ENCODE measurements at places on chromosomes 16 and 17. TPM values are rescaled to one million over a fixed set of nuclear protein-coding genes. Genes with fewer than 3 reads are reported as not detected.

The YBX2 gene
- total RNA-seq, result 1.3 TPM

The EFNB3 gene
- 3.9 TPM for total RNA-seq

The OR1A1 gene
- total RNA-seq, result not detected

The PRSS22 gene
- total RNA-seq, result 4.6 TPM
